Activated CD8-positive, alpha-beta T cell treated with anti-CD3 and anti-CD28 coated beads, Interleukin-2, amount 10 ng/mL, durations not matched to agents 7 days and 5 days (primary cell): ENCODE measurements at places on chromosomes 13 and 19.

GRCh38 chr13:56700324-56700723 is 440.4 kb upstream of the PRR20A start:
- no peaks in the 10 kb centered on the region for H3K27me3 ChIP-seq
- no peaks in the 10 kb centered on the region for H3K36me3 ChIP-seq
- no peaks in the 10 kb centered on the region for H3K4me1 ChIP-seq
- DNase-seq = no peak
- H3K4me3 ChIP-seq = no peak overlapping the region

DNA sequence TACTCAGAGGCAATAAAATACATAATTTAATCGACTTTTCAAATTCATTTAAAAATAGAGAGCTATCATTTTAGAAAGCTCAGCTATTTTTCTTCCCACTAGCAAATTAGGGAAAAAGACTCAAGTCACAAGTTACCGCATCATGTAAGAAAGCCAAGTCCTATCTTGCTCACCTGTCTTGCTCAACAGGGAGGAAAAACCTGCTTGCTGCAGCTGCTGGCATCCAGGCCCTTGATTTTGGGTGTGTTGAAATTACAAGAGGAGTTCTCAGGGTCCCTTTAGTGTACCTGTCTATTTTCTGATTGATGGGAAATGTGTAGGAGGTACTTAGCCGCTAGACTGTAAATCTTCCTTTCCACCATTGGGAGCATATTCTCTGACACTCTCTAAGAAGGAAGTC is 22.2 kb downstream of the SLC10A2 start:
- no peak for DNase-seq
- H3K27me3 ChIP-seq = no peaks in the 10 kb centered on the region
- no peaks in the 10 kb centered on the region for H3K4me1 ChIP-seq
- H3K36me3 ChIP-seq = no peaks in the 10 kb centered on the region
- H3K27ac ChIP-seq = no peak overlapping the region
- H3K4me3 ChIP-seq = no peak overlapping the region

DNA sequence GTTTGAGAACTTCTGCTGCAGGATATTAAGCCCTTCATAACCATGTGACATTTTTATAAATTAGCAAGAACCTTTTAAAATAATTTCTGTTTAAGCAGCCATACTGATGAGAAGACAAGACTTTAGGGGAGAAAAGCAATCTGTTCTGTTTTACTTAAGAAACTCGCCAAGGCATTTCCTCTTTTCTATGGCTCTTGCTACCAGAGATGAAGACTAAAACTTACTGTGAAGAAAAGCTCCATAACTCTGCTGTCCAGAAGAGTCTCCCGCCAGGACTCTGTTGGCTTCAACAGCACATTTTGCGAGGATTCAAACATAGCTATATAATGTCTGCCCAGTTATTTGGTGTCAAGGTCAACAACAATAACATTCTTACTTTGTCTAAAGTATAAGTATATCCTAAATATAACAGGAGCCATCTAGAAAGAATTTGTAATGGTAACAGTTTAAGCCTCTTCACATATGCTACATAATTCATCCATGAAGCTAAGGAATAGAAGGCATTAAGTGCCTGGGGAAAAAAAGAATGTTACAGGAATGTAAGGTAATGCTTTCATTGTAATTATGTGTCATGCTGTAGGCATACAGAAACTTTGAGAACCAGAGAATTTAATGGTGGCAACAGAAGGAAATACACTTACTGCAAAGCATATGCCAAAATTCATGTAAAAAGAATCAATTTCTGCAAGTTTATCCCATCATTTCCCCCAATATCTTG is 53.2 kb upstream of the EEF1AKMT1 start:
- H3K27ac ChIP-seq = no peak overlapping the region
- DNase-seq = no peak
- peaks cover 9% of the 10 kb centered on the region for H3K4me1 ChIP-seq
- no peaks in the 10 kb centered on the region for H3K27me3 ChIP-seq
- no peak overlapping the region for H3K4me3 ChIP-seq

- no peak overlapping the region for H3K27ac ChIP-seq
- H3K27me3 ChIP-seq = no peaks in the 10 kb centered on the region
- no peak overlapping the region for H3K4me3 ChIP-seq
- no peak for DNase-seq
- no peaks in the 10 kb centered on the region for H3K36me3 ChIP-seq
These were observed 12.3 kb upstream of the ZBTB32 start for GRCh38 chr19:35692010-35692409.

GRCh38 chr19:17332360-17332676 is 2.3 kb downstream of the ANO8 start:
- H3K36me3 ChIP-seq = peaks cover 16% of the 10 kb centered on the region
- H3K4me3 ChIP-seq = no peak overlapping the region
